GM10248 (cell line): ENCODE measurements at places on chromosomes 16 and 17.

DNA sequence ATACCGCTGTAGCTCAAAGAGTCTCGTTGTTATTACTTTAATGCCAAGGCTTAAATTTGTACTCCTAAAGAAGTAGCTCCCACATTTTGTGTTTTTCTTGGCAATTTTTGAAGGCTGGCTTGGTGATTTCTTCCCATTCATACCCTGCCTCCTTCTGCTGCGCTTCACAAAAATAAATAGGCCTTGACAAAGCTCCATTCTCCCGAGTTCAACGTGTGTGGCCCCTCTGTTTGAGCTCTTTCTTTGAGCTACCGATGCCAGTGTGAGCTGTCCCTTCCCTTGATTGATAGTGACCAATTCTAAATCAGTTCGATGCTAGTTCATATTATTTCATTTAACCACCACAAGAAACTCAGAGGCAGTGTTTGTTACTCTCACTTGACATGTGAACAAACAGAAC, 96.8 kb downstream of the MAP2K6 start:
- no peak for DNase-seq

DNA sequence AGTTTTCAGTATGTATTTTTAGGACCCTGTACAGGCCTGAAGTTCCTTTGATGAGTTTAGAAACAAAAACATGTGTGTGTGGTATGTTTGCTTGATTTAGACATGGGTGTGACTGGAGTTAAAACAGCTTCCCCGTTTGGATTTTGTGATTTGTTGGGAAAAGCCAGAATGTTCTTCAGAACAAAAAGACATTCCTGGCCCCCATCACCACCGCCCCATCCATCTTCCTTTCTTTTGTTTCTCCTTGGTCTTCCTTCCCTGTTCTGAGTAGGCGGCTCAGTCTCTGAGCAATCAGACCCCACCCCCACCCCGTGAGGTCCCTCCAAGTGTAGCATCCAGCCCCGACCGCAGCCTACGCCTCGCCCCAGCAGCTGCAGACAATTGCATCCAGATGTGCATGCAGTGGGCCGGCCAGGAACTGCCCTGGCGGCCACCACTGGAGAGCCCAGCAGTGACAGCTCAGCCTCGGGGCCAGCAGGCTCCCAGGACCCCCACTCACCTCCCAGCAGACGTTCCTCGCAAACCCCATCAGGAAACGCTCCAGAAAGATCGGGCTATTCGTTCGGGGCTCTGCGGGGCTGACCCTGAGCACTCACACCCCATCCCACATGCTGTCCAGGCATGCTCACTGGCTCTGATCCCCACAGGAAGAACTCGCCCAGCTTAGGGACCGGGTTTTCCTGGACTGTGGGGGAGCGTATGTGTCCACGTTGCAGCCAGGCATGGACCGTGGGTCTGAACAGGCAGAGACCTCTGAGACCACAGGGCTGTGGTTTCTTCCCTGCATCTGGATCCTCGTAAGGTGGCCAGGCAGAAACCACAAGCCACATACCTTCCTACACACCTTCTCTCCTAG, 99.8 kb upstream of the CDH5 start:
- no peak for DNase-seq

DNA sequence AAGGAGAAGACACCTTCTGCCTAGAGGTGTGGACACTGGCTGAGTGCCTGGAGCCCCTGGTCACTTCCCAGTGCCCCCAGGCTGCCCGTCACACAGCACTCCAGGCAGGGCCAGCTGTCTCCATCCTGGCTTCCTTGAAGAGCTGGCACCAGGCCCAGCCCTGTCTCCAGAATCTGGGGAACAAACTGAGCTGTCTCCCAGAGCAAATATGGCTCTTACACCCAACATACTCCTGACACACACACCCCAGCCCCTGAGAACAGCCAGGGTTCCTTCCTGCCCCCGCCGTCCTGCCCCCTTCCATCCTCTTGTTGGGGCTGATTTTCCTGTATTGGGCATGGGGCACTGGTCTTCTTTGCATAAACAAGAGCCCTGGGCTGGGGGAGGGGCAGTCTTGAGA, 9.1 kb downstream of the NHERF1 start:
- no peak for DNase-seq

GRCh38 chr16:87100306-87101058, 216.7 kb downstream of the C16orf95 start:
- DNase-seq, result no peak

DNA sequence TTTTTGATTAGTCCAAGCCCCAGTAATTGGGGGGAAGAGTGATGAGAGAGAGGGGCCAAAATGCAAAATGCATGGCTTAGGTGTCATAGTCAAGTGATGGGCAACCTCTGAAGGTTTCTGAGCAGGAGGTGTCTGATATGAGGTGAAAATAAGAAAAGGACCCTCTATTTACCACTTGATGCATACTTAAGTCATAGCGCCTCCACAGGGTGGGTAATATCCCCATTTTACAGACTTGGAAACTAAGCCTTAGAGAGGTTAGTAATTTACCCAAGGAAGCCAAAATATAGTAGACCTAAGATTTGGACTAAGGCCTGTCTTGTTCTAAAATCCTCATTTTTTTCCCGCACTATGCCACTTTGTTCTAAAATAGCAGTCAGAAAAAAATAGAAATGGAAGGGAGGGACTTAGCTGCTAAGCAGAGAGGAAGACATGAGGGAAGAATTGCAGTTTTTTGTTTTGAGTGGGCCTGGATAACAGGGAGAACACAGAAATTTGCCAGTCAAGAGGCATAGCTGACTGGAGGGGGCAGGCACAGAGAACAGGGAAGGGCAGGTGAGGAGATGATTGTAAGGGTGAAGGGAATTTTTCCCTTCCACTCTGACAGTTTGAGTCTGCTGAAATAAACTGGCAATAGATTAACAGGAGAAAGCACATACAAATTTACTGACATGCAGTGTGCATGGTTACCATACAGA, 2.3 kb upstream of the GRB2 start:
- no peak for DNase-seq

GRCh38 chr16:4550591-4550990, 5.5 kb upstream of the C16orf96 start:
- no peak for DNase-seq

GRCh38 chr17:9226130-9226793, 205.0 kb downstream of the NTN1 start:
- no peak for DNase-seq

- DNase-seq, result no peak
Measured at GRCh38 chr17:74243013-74243755, 29.8 kb downstream of the TTYH2 start.

- peak; percentile 44 for DNase-seq
Measured at GRCh38 chr16:67246756-67247191, 507 bp downstream of the FHOD1 start.

- DNase-seq, result peak; percentile 45
Measured at GRCh38 chr16:50841081-50841886, 99.4 kb downstream of the CYLD start.

- no peak for DNase-seq
Measured at GRCh38 chr16:49504023-49504364, 130.4 kb downstream of the C16orf78 start.

- DNase-seq, result no peak
Measured at GRCh38 chr17:30188211-30188939, 47.1 kb downstream of the SLC6A4 start.
